ENCODE measurements at places on chromosomes 5 and 9.

GRCh38 chr9:137146527-137146918 lies 7.6 kb downstream of the GRIN1 start:
- DNase-seq: no peak

- no peak for DNase-seq
Measured at GRCh38 chr9:69760278-69760610, 433 bp upstream of the PTAR1 start.

DNA sequence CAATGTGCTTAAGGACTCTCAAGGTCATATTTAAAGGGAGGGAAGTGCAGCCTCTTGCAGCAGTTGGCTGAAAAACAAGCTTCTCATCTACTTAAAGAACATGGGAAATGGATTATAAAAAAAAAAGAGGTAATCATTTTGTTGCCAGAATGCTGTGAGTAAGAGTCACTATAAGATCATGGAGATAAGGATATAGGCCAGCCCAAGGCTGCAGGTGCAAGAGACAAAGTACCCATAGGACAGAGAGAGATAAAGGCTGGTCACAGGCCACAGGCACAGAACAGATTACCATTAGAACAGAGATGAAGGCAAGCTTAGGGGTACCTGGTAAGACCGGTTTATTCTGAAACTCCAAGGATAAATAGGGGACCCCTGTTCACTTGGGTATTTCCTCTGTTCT lies 70.5 kb downstream of the CDKN2A start:
- DNase-seq: no peak

DNA sequence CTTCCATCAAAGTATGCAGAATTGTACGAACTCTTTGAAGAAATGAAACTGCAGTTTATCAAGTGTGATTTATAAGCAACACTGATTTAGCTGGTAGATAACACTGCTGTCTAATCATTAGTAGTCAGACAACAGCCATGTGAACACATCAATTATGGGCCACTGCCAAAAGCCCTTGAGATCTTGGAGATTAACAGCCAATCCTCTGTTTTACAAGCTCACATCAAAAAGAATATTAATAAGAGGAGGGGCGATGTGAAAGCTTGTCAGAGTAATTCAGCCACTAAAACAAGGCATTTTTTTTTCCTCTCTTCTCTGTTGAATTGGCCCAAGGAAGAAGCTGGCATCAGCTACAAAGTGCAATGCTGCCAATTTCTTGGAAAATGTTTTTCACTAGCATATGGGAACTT lies 28.1 kb downstream of the ZNF608 start:
- DNase-seq: peak; percentile 56

DNA sequence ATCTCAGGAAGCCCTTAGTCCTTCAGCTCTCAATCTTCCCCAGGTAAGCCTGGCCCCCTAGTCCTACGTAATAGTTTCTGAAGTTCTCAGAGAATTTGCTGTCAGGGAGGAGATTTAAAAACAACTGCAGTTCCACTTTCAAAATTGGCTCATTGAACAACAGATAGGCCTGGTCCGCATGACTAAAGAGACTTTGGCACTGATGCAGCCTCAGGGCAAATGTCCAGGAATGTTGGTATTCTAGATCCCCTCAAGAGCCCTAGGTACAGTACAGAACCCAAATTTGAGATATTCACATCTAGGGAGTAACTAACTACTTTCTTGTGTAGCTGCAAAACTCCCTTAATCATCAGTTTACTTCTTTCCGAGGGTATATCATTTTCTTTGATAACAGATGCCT lies 162.8 kb downstream of the GABRG2 start:
- DNase-seq: no peak

DNA sequence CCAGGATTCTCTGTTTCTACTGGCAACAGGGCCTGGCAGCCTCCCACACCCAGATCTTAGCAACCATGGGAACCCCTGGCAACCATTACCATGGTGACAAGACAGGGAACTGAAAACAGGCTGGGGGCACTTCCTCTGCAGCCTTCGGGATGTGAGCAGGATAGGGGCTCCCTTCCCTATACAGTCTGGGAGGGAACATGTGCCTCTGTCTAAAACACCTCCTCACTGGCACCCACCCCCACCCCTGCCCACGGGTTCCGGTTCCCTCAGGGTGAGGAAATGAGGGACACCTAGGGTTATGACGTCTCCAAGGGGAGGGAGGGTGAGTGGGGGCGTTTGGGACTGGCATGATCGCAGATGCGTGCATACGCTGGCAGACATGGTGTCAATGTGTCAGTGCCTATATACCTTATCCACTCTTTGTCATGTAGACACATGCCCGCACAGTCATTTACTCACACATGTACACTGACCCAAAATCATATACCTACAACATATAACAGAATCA lies 3.0 kb upstream of the DNAJB5 start:
- no peak for DNase-seq

DNA sequence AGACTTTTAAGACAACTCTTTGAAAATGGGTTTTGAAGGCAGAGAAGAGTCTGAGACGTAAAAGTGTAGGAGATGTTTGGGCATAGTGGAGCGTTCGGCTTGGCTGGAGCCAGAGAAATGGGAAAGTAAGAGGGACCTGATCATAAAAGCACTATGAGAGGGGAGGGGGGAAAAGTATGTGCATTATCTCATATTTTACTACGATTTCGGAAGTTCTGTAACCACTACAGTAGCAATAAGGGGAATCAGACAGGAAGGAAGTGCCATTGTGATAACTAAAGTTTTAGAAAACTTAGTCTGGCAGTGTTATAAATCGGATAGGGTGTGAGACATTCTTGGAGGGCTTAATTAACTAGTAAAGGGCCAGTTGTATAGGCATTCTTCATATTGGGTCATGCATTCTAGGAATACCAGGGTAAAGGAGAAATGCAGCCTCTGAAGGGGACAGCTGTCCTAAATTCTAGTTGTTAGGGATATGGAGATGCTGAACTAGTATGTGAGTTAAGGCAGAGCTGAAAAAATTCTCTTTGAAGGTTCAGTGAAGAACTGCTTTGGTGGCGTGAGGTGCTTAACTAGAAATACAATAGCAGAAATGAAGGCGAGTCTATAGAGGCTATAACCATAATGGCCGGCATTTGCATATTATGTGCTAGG lies 83.8 kb upstream of the FREM1 start:
- DNase-seq: no peak

DNA sequence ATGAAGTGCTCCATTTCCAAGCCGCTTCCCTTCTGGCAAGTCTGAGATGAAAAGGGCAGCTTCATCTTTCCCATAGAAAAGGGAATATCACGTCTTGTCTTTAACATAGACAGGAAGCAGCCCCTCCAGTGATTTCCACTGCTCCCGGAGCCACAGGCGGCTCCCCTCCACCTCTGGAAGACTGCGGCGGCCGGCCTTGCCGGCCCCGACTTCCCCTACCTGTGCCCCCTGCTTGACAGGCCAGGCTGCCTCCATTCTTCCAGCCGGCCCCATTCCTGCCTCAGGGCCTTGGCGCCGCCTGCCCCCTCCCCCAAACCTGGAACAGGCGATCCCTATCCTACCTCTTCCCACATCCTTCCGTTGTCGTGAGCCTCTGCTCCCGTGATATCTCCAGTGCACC lies 141.8 kb downstream of the ZNF354C start:
- no peak for DNase-seq

GRCh38 chr9:69357030-69357775 lies 32.2 kb downstream of the ENTREP1 start:
- no peak for DNase-seq

- no peak for DNase-seq
Measured at GRCh38 chr9:136607334-136607919, 55.3 kb upstream of the EGFL7 start.

DNA sequence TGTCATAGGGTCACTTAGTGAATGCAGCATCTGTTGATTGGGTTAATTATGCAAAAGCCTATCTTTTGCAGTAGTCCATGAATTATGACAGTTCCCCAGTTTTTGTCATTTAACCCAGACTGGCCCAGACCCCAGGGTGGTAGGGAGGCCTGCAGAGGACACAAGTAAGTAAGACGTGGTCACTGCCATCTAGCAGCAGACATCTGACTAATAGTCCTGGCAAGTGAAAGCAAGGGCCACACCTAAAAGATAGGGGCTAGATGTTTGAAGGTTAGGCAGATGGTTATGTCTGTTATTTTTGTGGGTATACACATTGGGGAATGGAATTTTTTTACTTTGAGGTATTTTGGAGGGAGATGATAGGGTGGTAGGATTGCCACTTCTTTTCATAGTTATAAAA lies 48.0 kb downstream of the RAB14 start:
- no peak for DNase-seq

DNA sequence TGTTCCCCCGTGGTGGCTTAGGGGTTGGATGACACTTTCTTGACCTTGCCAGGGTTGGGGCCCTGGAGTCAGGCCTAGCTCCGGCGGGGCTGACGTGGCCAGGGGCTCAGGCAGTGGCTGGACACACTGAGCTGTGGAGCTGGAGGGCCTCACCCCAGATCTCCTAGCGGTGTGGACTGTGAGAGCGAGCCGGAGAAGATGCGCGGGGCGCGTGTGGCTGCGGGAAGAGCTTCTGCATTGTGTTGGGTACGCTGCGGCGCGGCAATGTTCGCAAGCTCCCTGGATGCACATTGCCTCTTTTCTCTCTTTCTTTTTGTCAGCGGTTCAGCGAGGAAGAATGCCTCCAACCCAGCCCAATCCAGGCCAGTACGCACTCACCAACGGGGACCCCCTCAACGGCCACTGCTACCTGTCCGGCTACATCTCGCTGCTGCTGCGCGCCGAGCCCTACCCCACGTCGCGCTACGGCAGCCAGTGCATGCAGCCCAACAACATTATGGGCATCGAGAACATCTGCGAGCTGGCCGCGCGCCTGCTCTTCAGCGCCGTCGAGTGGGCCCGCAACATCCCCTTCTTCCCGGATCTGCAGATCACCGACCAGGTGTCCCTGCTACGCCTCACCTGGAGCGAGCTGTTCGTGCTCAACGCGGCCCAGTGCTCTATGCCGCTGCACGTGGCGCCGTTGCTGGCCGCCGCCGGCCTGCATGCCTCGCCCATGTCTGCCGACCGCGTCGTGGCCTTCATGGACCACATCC lies 4.8 kb downstream of the NR2F1 start:
- no peak for DNase-seq

DNA sequence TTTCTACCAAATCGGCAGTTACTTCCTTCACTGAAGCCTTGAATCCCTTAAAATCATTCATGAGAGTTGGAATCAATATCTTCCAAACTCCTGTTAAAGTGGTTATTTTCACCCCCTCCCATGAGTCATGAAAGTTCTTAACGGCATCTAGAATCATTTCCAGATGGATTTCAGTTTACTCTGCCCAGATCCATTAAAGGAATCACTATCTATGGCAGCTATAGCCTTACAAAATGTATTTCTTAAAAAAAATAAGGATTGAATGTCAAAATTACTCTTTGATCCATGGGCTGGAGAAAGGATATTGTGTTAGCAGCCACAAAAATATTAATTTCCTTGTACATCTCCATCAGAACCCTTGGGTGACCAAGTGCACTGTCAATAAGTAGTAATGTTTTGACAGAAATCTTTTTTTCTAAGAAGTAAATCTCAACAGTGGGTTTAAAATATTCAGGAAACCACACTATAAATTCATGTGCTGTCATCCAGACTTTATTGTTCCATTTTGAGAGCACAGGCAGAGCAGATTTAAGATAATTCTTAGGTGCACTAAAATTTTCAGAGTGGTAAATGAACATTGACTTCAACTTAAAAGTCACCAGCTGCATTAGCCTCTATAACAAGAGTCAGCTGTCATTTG lies 767.7 kb downstream of the DTWD2 start:
- no peak for DNase-seq

All from LoVo (cell line).